CD4-positive, alpha-beta T cell treated with Interleukin-1 beta for 1 hour (primary cell): ENCODE measurements at places on chromosomes 6 and 20.
A peak's percentile ranks its signal among the peaks of the same experiment; 100 is the strongest.

DNA sequence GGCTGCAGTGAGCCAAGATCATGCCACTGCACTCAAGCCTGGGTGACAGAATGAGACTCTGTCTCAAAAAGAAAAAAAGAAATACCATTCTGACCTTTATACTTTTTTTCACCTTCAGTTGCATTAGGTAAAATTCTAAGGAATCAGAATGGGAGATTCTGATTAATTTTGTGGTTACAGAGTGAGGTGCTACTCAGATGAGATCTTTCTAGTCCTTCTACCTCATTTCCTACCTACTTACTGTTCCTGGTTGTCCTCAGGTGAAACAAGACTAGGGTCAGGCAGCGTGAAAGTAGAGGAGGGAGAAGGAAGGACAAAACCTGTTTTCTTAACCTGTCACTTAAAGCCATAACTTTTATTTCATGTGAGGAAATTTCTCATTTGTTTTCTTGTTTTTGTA is 63.7 kb downstream of the MTFR2 start:
- DNase-seq = no peak

GRCh38 chr6:157841211-157841840 is 18.3 kb downstream of the SNX9 start:
- DNase-seq = peak; percentile 27

DNA sequence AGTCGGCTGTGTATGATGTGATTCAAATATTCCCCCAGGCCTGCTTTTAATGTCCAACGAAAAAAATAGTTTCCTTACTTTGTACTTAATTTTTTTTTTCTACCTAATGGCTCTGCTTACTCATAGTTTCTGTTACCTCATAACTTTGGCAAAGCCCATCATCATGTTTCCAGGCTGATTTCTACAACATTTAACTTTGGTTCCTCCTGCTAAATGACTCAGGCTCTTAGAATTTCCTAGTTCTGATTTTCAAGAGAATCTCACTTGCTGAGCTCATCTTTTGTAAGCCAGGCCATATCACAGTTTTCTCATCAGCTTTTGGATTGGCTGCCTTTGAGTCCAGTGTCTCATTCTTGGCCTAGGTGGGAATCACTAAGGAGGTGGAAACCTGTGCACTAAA is 323.1 kb downstream of the HDGFL1 start:
- no peak for DNase-seq

- peak; percentile 6 for DNase-seq
Measured at GRCh38 chr6:149031859-149032598, 285.2 kb downstream of the UST start.

- no peak for DNase-seq
Measured at GRCh38 chr6:155380666-155381332, 66.5 kb upstream of the TFB1M start.

DNA sequence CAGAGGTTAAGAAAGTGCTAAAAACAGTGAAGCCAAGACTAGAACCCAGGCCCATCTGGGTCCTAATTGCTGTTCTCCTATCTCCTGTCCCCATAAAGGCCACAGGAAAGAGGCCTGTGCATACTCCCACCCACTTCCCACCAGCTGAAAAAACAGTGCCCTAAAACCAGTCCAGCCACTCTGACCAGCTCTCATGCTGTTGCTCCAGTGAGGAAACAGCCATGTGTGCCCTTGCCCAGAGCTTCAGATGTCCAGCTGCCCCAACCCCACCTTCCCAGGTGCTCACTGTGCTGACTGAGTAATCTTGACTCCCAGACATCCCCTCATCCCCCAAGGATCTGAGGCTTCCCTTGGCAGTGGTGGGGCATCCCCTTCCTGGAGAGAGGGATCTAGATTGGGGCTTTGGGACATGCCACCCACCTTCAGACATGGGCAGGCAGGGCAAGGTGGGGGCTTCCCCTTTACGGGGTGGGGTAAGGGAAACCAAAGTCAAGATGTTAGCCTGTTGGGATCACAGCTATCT is 28.7 kb downstream of the KCNK5 start:
- no peak for DNase-seq
